ENCODE measurements at places on chromosomes 6 and 20.

DNA sequence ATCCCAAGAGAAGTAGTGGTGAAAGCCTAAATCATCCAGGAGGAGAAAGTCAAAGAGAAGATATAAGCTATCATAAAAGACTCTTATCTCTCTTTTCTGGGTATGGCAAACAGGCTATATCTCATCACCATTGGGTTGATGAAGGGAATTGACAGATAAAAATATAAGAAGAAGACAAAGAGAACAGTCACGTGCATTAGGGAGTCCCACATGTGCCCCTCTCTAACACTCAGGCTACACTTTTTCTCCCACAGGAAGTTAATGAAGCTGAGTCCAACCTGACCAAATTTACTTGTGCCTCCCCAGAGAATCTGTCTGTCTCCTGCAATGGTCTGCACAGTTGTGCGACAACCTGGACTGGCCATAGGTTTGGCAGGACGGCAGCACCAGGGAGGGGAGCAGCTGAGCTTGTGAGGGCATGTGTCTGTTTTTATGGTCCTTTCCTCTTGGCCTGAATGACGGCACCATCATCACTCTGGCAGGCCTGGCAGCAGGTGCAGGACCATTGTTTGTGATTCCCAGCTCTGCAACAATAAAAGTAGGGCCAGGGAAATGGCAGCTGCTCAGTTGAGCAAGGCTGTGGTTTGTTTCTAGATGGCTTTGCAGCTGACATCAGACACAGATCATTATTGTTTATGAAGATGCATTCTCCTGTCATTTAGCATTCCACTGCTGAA is 144.5 kb upstream of the MCHR2 start:
- no peak for DNase-seq

DNA sequence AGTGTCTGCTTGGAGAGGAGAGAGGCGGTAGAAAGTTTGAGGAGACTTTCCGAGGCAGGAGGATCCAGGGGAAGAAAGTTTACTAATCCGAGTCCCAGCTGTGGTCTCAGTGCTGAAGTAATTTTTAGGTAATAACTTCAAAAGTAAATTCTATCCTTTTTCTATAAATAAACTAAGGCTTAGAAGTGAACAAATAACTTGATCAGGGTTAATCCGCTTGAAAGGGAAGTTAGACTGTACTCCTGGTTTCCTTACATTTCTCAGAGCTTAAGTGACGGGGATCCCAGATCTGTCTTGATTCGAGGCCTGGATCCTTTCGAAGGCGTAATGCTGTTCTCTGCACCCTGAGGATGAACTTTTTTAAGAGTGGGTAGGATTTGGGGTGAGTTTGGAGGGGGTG is 2.6 kb downstream of the STK35 start:
- DNase-seq, result no peak

- DNase-seq, result no peak
Observed at GRCh38 chr6:73078908-73079610, 146.2 kb downstream of the KHDC1L start.

- no peak for DNase-seq
Observed at GRCh38 chr6:162620073-162620472, 107.5 kb downstream of the PRKN start.

- no peak for DNase-seq
Observed at GRCh38 chr6:90295854-90296340, 746 bp downstream of the BACH2 start.

GRCh38 chr6:37506479-37506878 is 6.8 kb upstream of the CCDC167 start:
- DNase-seq, result no peak

GRCh38 chr6:104940893-104941728 is 15.8 kb upstream of the LIN28B start:
- no peak for DNase-seq

DNA sequence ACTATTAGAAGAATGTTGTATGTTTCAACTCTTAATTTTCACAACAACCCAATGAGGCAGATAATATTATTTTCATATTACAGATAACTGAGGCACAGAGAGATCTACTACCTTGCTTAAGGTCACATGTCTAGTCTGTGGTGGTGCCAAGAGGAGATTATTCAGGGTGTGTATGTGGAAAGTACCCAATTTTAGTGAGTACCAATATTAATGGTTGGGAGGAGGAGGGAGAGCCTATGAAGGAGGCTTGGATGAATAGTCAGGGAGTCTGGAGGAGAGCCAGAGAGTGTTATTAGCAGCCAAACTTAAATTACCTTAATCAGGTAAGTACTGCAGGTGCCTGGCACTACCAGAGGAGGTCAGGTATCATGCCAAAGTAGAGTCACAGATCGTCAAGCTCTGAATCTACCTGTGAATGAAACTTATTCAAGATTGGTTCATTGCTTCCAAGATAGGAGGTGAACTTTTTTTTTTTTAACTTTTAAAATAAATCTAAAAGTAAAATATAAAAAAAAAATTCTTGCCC is 10.9 kb upstream of the CALHM6 start:
- DNase-seq, result no peak

- no peak for DNase-seq
Observed at GRCh38 chr6:37054171-37054570, 48.7 kb downstream of the FGD2 start.

DNA sequence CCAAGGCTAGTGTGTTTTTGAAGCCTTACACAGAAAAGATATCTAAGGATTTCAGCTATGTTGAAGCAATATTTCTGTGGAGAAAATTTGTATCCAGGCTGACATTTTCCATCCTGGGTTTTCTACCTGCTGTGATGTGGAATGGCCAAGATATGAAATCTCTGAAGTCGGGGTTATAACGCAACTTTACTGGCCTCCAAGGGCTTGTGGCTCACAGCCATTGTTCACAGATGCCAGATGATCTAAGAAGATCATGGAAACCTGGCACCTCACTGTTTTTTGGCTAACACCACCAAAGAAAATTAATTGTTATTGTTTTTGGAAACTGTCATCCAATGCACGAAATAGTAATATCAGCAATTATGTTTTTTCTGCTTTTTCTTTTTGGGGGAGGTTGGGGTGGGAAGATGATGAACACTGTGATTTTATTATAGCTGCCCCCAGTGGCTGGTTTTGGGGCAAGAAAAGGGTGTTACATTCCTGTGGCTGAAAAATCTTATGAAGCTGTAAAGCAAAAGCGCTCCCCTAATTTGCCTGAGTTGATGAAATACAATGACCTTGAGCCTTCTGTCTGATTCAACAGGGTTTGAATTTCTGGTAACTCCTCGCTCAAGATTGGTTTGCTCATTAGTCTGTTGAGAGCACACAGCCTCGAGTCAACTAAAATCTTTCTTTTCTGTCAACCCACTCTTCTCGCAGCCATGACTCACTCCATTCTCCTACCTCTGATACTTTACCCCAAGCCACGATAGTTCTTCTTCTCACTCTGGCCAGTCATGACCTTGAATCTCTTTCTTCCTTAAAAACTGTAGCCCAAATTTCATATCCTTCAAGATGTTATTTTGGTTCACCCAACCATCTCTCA is 236.7 kb downstream of the PAX1 start:
- no peak for DNase-seq

- no peak for DNase-seq
Observed at GRCh38 chr6:122393351-122393896, 6.0 kb upstream of the HSF2 start.

GRCh38 chr20:48706116-48706656 is 121.6 kb downstream of the PREX1 start:
- DNase-seq, result no peak

DNA sequence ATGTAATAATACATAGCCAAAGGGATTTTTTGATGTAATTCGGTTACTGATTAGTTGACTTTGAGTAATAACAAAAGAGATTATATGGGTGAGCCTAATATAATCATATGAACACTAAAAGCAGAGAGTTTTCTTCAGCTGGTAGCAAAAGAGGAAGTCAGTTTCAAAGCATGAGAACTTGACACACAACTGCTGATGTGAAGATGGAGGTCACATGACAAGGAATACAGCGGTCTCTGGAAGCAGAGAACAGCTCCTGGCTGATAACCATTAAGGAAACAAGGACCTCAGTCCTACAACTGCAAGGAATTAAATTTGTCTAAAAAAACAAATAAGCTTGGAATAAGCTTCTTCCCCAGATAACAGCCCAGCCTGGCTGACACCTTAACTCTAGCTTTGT is 154.5 kb upstream of the PRND start:
- DNase-seq, result no peak

DNA sequence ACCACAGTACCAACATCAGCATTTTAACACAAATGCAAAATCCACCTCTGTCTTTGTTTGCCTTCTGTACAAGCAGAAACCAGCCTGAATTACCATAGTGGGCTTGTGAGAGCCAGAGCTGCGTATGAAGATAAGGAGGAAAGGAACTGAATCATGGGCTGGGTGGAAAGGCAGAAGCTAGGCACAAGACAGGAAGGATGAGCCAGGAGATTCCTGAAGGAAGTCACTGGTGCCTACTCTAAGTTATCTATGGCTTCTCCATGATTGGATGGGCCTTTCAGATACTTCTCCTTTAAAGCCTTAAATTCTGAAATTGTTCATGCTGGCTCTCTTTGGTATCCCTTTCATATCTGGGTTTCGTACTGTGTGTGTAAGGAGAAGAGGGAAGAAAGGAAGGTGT is 140.6 kb downstream of the LCA5 start:
- DNase-seq, result no peak

GRCh38 chr20:13913572-13913971 is 76.8 kb downstream of the SEL1L2 start:
- no peak for DNase-seq
